ENCODE measurements at places on chromosomes 2 and 18. TPM values are rescaled to one million over a fixed set of nuclear protein-coding genes. Genes with fewer than 3 reads are reported as not detected.

Gene GKN1
- total RNA-seq = not detected

Gene TUBA3E
- total RNA-seq = not detected

Gene EPAS1
- 21.5 TPM for total RNA-seq

Gene ANKRD30B
- total RNA-seq = not detected
